ENCODE measurements at places on chromosomes 4 and X.

DNA sequence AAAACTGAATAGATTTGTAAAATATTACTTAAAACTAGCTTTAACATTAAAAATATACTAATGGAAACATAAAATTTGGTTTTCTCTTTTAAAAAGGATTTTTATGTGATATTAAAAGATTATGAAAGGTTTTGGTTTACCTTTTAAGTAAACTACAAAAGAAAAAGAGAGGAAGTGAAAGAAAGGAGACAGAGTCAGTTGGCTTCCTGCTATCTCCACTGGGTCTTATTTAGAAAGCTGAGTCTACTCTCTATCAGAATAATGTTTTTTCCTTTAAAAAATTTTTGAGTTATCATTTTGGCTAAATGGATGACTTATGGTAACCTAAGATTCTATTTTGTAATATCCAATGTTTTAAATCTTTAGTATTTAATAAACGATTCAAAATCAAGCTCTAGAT lies 21.6 kb upstream of the ATP8A1 start:
- DNase-seq = no peak

DNA sequence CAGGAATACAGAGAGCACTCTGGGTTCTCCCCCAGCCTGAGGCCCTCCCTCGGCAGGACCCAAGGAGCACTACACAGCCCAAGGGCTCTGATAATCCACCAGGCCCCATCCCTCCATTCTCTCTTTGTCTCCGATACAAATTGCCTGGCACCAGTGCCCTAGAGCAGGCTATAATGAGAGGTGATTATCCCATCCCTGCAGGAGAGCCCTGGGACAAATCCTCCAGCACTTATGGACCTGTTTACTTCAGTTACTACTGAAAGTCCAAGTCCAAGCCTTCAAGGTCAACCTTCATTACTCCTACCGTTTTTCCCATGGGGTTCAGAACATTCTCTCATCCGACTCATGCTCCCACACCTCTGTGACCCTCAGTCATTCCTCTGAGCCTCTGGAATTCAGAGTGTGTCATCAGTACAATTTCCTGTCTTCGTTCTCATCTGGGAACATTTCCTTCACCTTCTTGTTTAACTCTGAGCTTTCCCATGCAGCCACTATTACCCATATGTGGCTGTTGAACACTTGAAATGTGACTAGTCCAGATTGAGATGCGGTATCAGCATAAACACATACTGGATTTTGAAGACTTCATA lies 299.0 kb downstream of the RAPGEF2 start:
- no peak for DNase-seq

GRCh38 chr4:1041147-1041935 lies 29.9 kb downstream of the FGFRL1 start:
- no peak for DNase-seq

DNA sequence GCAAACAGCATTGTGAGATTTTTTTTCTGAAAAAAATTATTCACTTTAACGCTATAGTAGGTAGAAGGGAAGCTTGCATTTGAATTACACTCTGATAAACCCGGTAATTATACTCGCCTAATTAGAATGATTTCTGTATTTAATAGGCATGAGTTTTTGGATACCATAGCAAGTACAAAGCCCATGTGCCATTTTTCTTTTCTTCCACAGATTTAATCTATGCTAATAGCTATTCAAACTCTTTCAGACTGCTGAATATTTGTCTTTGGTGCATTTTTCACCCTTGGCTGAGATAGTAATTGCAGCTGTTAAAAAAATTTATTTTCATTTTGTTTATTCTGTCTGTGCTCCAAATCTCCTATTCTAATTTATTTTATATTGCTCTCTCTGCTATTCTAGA lies 113.0 kb downstream of the EGF start:
- DNase-seq = no peak

DNA sequence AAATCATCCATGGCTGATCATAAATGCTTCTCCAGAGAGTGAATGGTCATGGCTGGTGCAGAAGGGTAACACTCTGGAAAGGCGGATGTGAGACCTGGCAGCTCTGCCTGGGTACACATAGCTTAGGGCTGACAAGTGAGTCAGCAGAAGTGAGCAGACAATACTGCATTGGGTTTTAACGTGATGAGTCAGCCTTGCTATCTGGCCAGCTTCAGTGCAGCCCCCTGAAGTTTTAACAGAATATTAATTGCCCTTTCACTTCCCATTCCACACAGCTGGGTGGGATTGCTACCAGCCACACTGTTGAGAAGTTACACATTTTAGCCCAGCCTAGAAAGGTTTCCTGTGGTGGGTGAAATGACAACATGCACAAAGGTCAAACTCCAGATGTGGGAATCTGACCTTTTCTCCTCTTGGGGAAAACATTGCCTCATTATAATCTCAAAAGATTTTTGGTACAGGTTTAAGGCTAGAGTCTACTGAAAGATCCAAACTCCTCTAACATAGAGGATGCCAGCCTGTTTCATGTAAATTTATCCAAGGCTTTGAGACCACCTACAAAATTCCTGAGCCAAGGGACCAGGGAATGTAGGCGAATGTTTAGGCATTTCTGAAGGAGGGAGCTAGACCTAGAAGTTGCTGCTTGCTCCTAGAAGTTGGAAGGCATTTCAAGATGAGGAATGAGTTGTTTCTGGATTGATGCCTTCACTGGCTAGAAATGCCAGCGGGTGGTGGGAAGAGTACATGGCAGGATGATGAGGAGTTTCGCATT lies 230.3 kb upstream of the PGRMC2 start:
- DNase-seq = no peak

Measured in activated CD8-positive, alpha-beta memory T cell treated with anti-CD3 and anti-CD28 coated beads, Interleukin-2, amount 50 U/mL, for 4 hours (primary cell).